ENCODE measurements at places on chromosomes 3 and 15.

DNA sequence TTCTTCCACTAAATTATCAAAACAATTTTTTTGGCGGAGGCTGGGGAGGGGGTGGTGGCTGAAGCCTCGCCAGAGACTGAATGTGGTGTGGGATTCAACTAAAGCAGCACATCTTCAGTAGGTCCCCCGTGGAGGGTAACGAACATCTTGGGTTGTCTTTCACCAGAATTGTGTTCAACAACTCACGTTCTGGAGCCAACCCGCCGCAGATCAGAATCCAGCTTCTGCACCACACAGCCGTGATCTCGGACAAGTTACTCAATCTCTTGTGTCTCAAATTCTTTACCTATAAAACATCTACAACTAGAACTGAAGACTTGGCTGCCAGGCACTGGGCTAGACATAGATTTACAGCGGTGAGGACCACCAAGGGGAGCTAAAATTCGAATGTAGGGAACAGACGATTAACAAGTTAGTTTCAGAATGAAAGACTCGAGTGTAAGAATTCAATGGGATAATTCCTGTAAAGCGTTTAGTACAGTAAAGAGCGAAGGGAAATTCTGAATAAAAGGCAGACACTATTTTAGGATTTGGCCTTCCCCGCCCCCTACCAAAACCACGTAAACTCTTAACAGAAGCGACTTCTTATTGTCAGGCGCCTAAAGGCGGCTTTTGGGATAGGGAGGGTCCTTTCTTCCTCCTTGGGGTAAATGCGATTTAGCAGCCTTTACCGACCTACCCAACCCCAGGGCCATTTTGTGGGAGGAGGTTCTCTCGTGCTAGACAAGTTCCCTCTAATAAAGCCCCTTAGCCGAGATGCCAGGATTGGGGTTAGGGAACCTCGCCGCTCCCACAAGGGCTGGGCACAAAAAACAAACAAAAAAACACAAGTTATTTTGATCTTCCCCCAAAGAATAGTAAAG lies 697 bp upstream of the RAB5A start:
- DNase-seq: no peak

GRCh38 chr3:112647122-112647521 lies 6.2 kb upstream of the CCDC80 start:
- no peak for DNase-seq

- peak; percentile 37 for DNase-seq
Observed at GRCh38 chr15:72319360-72319984, 485 bp downstream of the CELF6 start.

DNA sequence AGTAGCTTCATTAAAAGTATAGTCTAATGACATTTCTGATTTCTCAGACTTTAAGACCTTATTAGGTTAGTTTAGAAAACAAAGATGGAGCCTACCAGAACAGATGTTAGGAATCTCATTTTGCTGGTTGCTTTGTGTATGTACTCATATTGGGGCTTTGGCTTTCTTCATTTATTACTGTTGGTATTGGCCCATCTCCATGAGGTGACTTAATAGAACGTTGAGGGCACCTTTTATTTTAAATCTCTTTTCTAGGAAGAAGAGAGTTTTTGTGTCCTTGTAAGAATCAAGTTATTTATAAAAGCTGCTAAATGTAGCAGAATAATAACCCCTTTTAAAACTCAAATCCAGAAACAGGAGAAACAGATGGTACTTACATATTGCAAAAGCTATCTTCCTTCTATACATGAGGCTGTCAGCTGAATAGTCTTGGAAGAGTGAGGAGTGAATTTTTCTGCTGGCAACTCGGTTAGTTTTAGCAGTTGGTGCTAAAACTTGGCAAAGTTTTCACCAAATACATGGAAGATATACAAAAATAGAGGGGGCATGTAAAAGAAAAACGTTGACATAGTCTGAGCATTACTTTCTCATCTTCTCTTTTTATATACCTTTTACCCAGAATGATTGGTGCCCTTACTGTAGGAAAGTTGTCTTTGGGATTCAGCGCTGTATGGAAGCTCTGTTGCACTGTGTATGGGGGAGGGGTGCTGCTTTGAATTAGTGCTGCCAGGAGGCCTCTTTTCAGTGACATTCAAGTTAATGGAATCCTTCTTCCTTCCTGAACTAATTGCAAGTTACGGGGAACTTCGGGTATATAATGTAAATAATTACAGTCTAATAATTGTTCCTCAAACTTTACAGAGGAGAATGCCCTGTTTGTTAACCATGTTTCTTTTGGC lies 35.8 kb downstream of the CTNNB1 start:
- DNase-seq: no peak

GRCh38 chr15:69034352-69034751 lies 19.9 kb downstream of the NOX5 start:
- no peak for DNase-seq

- DNase-seq: no peak
Observed at GRCh38 chr15:85491691-85492090, 111.3 kb downstream of the AKAP13 start.

- no peak for DNase-seq
Observed at GRCh38 chr3:58117561-58118181, 93.1 kb downstream of the DNASE1L3 start.

- no peak for DNase-seq
Observed at GRCh38 chr3:78889348-78889747, 878.5 kb downstream of the ROBO1 start.

- peak; percentile 90 for DNase-seq
Observed at GRCh38 chr3:19811689-19812088, 122.3 kb downstream of the EFHB start.

- DNase-seq: no peak
Observed at GRCh38 chr3:172606021-172606420, 82.8 kb upstream of the TNFSF10 start.

- no peak for DNase-seq
Observed at GRCh38 chr15:57820119-57820518, 113.6 kb downstream of the POLR2M start.

DNA sequence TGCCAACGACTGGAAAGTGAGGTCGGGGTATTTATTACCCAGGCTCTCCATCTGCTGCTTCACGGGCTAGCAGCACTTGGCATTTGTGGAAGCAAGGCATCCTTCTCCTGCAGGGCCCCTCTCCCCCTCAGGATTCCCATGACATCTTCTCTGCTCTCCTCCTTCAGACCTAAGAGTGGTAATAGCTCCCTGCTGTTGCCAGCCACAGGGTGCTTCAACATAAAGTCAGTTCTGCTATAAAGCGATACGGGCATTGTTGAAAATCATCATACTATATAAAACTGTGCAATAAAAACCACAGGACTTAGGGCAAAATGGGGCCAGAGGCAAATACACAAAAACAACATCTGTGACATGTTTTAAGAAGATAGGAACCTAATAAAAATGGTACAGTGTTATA lies 391.8 kb upstream of the ADAMTS9 start:
- DNase-seq: no peak

DNA sequence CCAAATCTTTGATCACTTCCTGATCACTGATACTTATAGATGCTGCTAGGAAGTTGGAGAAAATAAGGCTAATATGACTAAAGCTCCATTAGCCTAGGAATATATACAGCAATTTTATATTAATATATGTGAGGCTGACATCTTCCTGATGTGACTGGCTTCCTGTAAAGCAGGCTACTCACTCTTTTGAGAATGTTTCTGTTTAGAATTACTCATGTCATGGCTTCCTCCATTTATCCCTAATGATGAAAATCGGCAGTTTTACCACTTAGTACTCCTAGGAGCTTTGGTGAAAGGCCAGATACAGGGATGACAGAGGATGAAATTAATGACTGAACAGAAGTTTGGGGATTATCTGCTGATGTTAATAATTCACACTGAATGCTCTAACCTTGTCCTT lies 3.9 kb upstream of the MAP1A start:
- DNase-seq: no peak

DNA sequence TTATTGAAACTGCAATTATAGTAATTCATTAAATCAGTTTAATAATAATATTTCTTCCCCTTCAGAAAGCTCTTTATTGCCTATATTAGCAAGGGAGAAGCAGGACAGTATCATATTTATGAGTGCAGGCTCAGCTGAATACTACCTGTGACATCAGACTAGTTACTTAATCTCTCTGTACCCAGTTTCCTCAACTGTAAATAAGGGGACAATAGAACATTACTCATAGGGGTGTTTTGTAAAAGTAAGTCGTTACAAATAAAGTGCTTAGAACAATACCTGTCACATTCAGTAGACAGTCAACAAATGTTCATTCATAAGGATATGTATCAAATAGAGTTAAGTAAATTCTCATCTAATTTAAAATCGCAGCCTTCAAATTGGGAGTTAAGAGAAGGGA lies 12.1 kb upstream of the VPS39 start:
- no peak for DNase-seq

DNA sequence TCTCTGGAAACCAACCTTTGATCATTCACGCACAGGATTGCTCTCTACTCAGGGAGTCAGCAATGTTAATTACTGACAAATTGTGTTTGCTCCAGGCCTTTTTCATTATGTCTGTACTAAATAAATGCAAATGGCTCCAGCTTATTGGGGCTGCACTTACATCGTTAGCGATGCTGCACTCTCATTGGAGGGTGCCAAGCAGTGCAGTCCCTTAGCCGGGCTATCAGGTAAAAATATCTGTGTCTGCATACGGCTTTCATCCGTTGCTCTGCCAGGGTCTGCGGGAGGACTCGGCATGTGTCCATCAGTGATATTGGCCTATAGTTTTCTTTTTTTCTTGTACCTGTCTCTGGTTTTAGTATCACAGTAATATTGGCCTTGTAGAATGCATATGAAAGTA lies 471.5 kb upstream of the CADM2 start:
- no peak for DNase-seq

DNA sequence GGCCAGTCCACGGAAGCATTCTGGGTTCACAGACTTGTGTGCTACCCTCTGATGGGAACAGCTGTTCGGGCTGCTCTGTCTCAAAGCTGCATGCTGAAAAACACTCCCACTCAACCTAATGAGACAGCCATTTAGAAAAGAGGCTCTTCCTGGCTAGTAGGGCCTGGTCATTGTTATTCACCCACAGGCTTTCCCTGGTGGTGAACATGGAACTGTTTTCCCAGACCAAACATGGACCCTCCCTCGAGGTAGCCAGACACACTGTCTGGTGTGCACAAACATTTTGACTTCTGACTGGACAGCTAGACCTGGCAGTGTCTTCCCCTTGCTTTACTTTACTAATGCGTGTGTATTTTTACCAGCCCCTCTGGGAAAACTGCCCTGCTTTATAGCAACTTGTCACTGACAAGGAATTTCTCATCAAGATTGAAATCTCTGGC lies 39.0 kb downstream of the MECOM start:
- DNase-seq: no peak

- no peak for DNase-seq
Observed at GRCh38 chr3:140559546-140559945, 118.3 kb upstream of the TRIM42 start.

- DNase-seq: no peak
Observed at GRCh38 chr3:112149136-112149535, 16.1 kb upstream of the GCSAM start.

DNA sequence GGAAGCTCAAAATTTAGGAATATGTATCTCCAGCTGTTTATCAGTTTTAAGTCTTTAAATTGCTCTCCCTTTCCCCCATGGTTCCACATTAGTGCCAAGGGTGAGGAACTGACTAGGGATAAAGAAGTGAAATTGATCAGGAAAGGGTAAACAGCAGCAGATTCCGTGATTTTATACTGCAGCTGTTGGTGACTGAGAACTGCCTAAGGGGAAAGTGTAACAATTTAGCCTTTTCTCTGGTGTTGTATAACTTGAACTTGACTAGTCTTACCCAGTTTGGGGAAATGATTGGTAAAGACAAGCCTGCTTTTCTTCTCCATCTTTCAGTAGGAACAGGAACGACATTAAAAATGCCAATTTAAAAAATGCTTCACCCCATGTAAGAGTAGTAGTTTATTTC lies 5.0 kb downstream of the SPRED1 start:
- DNase-seq: no peak

GRCh38 chr3:2706144-2706835 lies 403.9 kb downstream of the IL5RA start:
- DNase-seq: no peak

DNA sequence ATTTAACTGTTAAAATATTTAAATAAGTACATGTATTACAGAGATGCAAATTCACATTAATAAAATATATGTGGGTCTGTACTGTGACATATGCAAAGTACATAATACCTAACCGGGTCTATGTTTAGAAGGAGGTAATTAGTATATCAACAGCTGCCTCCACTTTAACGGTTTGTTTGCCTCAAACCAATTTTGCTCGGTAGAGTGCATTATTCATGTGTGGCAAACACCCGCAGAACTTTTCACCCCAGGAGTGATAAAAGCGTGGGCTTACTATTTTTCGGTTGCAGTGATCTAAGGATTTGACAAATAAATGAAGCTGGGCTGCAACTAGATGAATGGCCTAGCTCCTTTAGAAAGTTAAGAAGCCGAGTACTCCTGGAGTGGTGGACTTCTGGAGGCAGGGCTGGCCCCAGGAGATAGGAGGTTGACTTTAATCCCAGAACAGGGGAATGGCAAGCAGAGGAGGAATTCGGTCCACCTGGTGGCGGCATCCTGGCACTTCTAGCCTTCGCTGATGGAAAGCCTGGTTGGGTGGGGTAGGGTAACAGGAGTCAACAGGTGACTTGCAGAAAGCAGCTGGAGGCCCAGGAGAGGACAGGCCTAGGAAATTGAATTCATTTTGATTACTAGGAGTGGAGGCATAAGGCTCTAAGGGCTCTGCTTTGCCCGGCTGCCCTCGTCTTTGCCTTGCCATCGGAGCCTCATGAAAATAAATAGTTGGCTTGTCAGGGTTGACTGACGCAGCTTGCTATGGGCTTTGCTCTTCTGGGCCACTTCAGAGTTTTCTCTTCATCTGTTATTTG lies 2.4 kb downstream of the SLCO3A1 start:
- no peak for DNase-seq

DNA sequence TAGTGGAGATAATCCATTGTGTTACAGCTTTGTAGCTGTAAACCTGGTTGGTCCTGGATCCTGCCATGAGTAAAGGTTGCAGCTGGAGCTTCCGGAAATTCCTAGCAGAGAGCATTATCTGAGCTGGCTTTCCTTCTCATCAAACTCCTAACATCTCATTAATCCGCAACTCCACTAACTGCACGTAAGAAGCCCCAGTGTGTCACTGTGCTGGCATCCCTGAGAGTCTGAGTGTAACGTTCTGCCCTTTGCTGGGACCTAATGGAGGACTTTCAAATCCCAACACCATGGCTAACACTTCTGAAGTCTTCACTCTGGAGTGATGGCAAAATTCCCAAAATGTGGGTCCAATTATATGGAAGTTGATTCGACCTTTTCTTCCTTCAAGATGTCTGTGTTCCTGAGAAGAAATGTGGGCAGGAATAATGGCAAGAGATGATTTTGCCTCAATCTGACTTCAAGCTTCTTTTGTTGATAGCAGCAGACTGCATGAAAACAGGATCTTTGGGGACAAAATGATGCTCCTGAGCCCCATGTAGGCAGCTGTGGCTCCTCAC lies 9.6 kb upstream of the TRPM1 start:
- DNase-seq: no peak

DNA sequence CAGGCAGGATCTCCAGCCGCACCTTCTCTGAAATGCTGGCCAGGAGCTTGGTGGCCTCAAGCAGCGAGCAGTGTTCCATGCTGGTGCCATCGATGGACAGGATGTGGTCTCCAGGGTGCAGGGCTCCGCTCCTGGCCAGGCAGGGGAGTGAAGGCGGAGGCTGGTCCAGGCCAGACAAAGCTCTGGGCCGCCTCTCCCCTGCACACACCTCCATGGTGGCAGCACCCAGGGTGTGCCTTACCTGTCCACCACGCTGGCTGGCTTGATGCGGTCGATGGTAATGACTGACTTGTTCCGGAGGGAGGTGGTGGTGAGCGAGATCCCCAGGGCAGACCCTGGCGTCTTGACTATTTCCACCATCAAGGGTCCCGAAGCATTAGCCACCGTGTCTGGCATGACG lies 20.0 kb downstream of the GRIP2 start:
- no peak for DNase-seq

Measured in CMK (cell line).